CD4-positive, CD25-positive, alpha-beta regulatory T cell (primary cell): ENCODE measurements at places on chromosomes 2 and 18.

GRCh38 chr2:128354161-128354560 lies 35.5 kb upstream of the HS6ST1 start:
- DNase-seq, result no peak

DNA sequence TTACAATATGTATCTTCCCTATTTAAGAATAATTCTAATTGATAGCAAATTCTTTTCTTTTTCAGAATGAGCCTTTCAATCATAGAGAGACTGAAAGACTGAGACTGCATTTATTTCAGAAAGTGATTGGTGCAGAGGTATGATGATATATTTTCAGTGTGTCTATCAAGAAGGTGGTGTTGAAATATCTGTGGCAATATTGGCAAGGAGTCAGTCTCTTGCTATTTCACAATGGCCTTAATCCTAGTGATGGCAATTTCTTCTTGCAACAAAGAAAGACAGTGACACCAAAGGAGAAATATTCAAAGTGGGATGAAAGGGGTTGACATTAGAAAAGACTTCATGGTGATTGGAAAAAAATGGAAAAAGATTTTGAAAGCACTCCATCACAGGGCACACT lies 21.7 kb upstream of the ZBTB14 start:
- no peak for DNase-seq

- DNase-seq, result no peak
These were observed 17.8 kb downstream of the XRCC5 start for GRCh38 chr2:216126943-216127342.

DNA sequence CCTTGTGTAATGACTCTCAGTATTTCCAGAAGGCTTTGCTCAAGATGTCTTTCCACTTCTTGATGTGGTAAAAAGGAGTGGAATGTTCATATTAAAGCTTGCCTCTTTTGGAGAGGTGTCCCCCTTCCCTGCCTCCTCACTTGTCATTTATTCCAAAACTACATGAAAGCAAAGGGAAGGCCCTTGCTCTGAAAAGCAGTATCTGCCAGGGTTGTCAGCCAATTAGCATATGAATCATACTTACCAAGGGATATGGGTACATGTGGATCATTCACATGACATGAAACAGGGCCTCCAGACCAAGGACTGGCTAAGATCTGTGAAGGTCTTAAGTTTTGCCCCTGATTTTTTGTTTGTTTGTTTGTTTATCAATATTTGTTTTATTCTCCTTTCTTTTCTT lies 31.3 kb downstream of the ANXA4 start:
- no peak for DNase-seq

DNA sequence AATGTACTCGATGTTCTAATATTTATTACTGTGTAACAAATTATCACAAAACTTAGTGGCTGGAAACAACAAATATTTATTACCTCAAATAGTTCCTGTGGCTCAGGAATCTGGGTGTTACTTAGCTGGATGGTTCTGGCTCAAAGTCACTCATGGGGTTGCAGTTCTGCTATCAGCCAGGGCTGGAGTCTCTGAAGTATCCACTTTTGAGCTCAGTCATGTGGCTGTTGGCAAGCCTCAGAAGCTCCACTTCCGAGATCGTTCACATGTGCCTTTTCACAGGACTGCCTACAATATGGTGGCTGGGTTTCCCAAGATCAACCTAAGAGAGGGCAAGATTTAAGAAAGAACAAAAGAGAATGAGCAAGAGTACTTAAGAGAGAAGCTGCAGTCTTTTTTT lies 19.4 kb upstream of the UBE2E3 start:
- DNase-seq, result no peak

GRCh38 chr2:159555651-159556392 lies 60.5 kb downstream of the BAZ2B start:
- no peak for DNase-seq

DNA sequence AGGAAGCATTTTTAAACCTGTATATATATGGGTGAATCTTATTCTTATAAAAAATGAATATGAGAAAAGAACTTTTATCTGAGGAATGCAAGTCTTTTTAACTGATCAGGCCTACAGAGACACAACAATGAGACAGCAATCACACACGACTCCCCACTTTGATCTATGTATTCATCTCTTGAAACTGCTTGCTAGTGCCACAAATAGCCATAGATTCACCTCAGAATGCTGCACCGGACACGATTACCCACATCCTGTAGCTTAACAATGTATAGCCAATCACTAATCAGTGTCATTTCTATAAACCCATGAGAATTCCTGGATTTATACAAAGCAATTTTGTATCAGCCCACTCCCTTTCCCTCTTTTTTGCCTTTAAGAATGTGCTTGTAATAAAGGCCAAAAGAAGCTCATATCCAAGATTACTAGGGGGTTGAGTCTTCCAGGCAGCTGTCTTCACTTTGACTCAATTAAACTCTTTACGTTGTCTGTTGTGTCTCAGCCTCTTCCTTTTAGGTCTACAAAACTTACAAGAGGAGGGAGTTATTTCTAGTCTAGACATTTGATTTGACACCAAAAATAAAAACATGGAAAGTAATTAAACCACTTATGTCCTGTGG lies 94.9 kb downstream of the MBD2 start:
- peak; percentile 14 for DNase-seq

GRCh38 chr2:152376385-152376784 lies 41.4 kb downstream of the FMNL2 start:
- DNase-seq, result no peak

DNA sequence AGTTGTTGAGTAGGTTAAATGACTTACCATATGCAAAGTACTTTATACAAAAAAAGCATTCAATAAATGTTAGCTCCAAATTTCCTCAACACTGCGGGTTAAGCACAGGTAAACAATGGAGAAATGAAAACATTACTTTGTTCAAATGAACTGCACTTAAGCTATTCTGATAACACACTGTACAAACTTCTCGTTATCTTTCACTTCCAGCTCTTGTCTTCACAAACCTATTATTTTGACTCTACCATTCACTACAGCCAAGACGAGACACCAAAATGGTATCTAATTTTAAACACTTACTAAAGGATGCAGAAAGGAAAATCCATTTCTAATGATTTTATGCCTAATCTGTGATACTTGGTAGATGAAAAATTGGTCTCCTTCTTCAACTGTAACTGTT lies 43.8 kb downstream of the SLC40A1 start:
- no peak for DNase-seq

DNA sequence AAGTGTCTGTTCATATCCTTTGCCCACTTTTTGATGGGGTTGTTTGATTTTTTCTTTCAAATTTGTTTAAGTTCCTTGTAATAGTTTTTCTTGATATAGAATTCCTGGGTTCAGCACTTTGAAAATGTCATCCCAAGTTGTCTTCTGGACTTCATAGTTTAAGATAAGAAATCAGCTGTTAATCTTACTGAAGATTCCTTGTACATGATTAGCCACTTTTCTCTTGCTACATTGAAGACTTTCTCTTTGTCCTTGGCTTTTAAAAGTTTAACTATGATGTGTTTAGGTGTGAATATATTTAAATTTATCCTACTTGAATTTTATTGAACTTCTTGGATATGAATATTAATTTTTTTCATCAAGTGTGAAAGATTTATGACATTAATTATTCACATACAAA lies 387.2 kb upstream of the CWC22 start:
- DNase-seq, result no peak

GRCh38 chr2:40488101-40488601 lies 36.3 kb upstream of the SLC8A1 start:
- no peak for DNase-seq

DNA sequence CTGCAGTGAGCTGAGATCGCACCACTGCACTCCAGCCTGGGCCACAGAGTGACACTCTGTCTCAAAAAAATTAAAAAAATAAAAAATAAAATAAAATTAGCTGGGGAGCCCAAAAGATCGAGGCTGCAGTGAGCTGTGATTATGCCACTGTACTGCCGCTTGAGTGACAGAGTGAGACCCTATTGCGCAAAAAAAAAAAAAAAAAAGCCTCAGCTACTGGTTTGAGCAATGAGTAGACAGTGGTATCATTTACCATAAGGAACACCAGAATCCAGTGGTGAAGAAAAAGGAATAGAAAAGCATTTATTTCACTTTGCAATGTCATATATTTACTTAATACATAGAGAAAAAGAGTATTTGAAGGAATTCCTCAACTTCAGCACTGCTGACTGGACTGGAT lies 3.0 kb downstream of the SAP130 start:
- DNase-seq, result no peak

- peak; percentile 62 for DNase-seq
These were observed 66.4 kb downstream of the EPAS1 start for GRCh38 chr2:46363535-46364170.

- no peak for DNase-seq
These were observed 16.0 kb downstream of the TTC32 start for GRCh38 chr2:19885791-19886190.

DNA sequence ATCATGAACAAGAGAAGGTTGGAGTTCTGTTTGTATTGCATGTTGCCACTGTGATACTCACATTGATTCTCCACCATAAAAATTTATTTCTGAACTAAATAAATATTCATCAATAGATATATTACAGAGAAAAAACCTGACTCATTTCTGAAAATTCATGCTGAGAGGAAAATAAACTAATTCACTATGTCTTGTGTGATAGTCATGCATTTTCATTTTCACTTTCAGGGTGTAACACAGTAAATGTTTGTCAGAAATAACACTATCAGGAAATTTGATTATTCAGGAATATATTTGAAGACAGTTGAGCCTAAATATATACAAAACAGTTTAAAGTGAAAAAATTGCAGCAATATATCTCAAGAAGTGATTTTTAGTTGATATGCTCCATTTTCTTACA lies 335.2 kb downstream of the KCNJ3 start:
- DNase-seq, result no peak
